ENCODE measurements at places on chromosomes 7 and 10. TPM values are rescaled to one million over a fixed set of nuclear protein-coding genes. Genes with fewer than 3 reads are reported as not detected.

INHBA gene
- 3.0 TPM for total RNA-seq

AKR1C2 gene
- total RNA-seq: 10.0 TPM

ANKRD61 gene
- 0.23 TPM for total RNA-seq

ACBD7 gene
- 2.0 TPM for total RNA-seq

PDZD7 gene
- total RNA-seq: 1.2 TPM

CDK1 gene
- total RNA-seq: 183 TPM

SLC26A3 gene
- not detected for total RNA-seq

MGAM2 gene
- total RNA-seq: not detected

GRCh38 chr7:20998309-20998708 is 211.6 kb upstream of the SP8 start:
- no peak for DNase-seq

GRCh38 chr10:128011059-128011979 is 104.4 kb downstream of the PTPRE start:
- peak; percentile 48 for DNase-seq

DNA sequence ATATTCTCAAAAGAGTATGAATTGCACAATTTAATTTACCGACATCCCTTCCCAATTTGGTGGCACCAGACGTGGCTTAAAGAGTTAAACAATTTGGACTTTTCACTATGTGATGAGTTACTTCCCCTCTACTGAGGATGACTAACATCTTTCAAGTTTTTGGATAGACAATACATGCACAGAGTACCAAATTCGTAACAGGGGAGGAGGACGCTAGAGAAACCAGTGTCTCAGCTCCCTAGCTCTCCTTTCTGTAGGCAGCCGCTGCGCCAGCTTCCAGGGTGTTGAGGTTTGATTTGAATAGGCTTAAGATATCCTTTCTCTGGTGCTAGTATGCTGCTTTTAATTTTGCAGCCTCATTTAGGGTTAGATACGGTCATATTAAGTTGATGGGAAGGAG is 69.2 kb downstream of the GNA12 start:
- DNase-seq: no peak

DNA sequence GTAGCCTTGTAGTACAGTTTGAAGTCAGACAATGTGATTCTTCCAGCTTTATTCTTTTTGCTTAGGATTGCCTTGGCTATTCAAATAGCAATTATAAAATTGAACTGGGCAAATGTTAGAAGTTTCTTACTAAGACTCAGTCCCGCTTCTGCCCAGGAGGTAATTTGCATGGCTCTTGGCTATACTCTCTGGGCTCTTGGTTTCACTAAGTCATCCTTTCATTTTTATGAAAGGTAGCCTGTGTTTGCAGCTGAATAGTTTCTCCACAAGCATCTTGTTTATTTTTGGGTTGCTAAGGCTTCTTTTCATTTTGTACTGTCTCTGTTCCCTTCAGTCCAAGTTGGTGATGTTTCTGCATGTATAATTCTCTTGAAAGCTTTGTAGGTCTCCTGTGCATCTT is 340.6 kb downstream of the SH2D4B start:
- DNase-seq: no peak

- DNase-seq: peak; percentile 79
Measured at GRCh38 chr10:79246606-79247275, 100.5 kb upstream of the PPIF start.

- no peak for DNase-seq
Measured at GRCh38 chr10:131746241-131746711, 154.5 kb upstream of the PPP2R2D start.

- DNase-seq: no peak
Measured at GRCh38 chr10:63382066-63382465, 83.7 kb downstream of the JMJD1C start.

DNA sequence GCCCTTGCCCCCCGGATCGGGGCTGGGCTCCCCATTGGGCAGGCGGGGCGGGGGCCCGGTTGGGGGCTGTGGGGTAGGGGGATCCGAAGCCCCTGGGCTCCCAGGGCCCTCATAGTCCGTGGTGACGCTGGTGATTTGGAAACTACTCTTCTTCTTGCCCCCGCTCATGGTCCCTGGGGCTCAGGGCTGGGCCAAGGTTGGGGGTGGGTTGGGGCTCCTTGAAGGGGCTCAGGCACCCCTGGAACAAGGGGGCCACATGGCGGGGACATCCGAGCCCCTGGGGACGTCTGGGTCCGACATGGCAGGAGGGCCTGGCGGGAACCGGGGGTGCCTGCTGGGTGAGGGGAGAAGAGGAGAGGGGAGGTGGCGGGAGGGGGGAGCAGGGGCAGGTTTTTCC is 1.1 kb downstream of the TSC22D4 start:
- DNase-seq: no peak

DNA sequence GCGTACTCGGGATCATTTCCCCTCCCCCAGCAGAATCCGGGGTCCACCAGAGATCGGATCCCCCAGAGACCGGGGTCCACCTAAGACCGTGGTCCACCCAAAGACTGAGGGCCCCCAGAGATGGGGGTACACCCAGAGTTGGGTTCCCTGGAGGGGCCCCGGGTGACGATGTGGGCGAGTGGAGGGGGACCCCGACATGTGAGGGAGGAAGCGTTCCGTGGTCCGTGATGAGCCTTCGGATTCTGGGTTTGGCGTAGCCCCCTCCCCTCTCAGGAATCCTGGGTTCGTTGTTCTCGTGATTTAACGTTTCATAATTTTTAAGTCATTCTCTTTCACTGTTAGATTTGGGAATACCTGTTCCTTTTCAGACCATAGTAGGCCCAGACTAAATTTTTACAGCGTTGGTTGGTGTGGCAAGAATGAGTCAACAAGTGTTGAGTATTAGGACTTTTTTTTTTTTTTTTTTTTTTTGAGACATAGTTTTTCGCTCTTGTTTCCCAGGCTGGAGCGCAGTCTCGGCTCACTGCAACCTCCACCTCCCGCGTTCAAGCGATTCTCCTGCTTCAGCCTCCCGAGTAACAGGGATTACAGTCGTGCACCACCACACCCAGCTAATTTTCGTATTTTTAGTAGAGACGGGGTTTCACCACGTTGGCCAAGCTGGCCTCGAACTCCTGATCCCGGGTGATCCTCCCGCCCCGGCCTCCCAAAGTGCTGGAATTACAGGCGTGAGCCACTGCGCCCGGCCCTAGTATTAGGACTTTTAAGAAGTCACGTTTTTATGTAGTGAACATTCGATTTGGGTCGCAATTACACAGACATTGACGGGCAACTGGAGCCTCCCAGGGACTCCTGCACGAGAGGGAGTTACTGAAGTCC is 672 bp downstream of the GTPBP4 start:
- peak; percentile 19 for DNase-seq

DNA sequence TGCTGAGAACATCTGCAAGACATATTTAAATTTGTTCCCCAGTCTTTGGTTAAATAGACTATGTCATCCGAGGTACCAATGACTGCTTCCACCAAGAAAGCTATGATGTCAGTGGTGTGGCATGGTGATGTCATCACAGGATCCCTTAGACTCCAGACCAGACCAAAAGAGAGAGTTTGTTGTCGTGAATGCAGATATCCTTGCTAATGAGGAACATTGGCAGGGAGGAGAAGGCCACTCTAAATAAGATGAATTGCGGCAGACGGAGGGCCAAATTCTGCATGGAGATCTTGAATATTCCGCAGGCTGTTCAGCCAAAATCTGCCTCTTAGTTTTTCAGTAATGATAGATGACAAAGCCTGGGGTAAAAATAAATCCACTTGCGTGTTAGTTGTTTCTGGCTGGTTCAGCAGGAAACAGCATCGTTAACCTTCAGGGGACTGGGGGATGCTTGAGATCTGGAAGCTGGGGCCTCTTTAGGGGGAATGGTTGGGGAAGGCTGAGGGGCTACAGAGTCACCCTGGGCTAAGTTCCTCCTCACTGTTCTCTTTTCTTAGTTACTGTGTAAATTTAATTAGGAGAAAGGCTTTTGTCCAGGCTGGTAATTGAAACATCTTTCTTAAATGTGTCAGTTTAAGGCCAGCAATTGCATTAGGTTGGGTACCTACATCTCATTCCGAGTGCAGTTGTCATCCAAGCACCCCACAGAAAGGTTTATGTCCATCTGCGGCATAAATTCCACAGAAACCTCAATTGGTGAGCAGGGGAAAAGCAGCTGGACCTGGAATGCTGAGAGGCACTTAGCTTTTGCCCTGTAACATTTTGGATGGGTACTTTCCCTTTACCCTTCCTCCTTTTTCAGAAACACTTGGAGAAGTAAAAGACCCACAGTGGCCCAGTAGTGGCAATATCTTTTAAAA is 11.6 kb upstream of the CAMK1D start:
- DNase-seq: peak; percentile 68

GRCh38 chr10:105347487-105347886 is 706.4 kb downstream of the SORCS3 start:
- DNase-seq: no peak

- DNase-seq: no peak
Measured at GRCh38 chr10:43265799-43266721, 805 bp downstream of the RASGEF1A start.
